Daoy (cell line): ENCODE measurements at places on chromosomes 11 and 22. TPM values are rescaled to one million over a fixed set of nuclear protein-coding genes. Genes with fewer than 3 reads are reported as not detected.

- DNase-seq, result no peak
Measured at GRCh38 chr22:35967046-35967397, 61.6 kb downstream of the RBFOX2 start.

GRCh38 chr11:36135076-36135475 is 154.1 kb downstream of the COMMD9 start:
- DNase-seq, result no peak

DNA sequence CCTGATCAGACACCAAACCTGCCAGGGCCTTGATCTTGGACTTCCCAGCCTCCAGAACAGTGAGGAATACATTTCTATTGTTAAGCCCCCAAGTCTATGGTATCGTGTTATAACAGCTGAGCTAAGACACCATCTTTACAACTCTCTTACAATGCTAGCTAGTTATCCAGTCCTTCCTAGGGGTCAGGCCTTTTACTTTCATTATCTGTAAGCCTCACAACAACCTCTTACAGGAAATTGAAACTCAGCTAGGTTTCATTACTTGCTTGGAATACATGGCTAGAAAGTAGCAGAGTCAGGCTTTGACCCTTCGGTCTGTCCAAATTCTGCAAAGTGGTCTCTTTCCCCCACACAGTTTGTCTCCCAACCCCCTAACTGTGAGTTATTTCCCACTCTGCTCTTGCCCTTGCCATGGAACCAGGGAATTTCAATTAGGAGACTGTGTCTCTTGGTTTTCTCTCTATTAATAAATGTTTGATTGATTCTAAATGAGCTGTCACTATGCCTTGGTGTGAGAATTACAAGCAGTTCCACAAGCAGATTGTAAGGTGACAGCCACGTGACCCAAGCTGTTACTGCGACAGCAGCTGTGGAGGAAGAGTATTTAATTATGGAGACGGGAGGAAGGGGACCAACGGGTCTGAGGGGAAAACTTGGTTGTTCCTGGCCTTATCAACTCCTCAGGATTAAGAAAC is 38.4 kb upstream of the CLMP start:
- no peak for DNase-seq

DNA sequence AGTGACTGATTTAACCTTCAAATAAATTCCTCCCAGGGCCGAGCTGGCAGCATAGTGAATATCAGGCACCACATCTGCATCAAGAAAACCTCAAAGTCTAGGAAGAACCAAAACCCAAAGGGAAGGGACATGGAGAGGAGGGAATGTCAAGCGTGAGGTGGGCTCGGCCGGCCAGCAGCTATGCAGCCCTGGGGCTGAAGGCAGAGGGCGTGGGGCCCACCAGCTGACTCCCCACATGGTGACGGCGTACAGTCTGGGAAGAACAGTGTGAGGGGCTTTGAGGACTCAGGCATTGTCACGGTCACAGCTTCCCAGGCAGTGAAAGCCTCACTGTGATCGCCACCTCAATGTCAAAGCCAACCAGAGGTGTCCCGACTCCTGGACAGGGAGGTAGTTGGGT is 412.5 kb downstream of the SHANK2 start:
- no peak for DNase-seq

DNA sequence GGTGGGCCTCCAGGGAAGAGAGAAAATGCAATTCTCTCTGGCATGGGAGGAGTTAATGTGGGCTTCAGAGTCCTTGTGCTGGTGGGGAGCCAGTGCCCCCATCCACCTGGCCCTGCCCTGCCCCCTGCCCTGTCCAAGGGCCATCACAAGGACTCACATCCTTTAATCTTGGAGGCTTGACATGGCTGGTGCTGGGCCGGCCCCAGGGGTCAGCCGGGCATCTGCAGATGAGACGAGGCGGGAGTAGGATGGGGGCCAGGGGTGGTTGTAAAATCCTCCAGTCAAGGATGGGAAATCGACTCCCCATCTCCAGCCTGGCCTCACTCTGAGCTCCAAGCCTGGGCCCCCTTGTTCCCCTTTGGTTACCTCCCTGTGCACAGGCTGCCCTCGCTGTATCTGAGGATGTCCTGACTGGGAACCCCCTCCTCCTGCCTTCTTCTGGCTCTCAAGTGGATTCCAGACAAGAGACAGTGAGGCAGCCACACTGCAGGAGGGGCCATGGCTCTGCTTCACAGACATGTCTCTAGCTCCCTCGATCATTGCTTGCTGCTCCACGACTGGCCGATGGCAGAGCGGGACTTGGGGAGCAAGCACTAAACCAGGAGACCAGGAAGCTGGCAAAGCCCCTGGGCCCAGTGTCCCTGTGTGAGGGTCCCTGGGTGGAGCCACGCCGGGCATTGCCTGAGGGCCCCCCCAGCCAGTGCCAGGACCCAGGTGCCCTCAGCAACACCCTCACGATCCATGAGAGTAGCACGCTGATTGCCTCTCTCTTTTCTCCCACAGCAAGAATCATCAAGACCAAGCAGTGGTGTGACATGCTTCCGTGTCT is 1120.5 kb downstream of the BRD1 start:
- DNase-seq, result no peak

DNA sequence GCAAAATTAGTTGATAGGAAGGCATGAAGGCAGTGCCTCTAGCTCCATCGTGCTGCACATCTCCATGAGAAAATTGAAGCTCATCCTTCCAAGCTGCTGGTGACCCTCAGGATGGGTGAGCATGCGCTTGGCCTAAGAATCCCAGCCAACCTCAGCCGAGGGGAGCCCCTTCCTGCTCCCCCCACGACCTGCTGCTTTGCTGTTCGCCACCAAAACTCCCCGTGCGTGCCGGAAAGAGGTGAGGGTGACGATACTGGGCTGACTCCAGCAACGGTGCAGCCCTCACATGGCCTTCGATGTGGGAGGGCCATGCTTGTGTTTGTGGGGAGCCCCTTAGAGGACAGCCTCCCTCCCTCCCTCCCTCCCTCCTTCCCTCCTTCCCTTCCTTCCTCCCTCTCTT is 660.9 kb downstream of the BRD1 start:
- no peak for DNase-seq

GRCh38 chr11:60739114-60739513 is 14.6 kb downstream of the MS4A18 start:
- no peak for DNase-seq

DNA sequence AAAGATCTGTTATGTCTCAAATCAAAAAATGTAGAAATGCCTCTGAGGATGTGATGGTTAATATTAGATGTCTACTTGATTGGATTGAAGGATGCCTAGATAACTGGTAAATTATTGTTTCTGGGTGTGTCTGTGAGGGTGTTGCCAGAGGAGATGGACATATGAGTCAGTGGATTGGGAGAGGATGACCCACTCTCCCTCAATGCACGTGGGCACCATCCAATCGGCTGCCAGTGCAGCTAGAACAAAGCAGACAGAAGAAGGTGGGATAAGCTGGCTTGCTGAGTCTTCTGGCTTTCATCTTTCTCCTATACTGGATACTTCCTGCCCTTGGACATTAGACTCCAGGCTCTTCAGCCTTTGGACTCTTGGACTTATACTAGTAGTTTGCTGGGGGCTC is 430.3 kb downstream of the SOX6 start:
- DNase-seq, result no peak

DNA sequence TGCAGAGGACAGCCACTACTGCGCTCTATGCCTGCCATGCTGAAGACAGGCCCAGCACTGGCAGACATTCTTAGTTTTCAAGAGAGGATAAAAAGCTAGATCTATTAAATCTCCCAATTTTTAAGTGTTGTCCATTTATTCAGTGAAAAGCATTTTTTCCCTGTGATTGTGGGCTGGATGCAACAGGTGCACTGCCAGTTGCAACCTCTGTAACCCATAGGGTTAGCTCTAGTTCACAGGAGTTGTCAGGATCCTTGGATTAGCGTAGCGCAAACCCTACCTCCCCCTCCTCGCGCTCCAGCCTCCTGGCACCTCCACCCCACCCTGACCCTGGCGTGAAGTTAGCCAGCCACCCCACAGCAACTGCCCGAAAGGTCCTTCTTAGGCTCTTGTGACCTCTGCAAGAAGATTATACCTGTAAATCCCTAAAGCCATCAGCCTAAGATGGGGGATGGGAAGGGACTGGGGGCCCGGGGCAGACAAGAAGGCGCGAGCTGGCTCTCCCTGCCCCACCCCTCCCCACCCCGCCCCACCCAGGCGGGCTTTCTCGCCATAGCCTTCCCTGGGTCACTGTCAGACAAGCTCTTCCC is 30.9 kb downstream of the EIF3F start:
- no peak for DNase-seq

DNA sequence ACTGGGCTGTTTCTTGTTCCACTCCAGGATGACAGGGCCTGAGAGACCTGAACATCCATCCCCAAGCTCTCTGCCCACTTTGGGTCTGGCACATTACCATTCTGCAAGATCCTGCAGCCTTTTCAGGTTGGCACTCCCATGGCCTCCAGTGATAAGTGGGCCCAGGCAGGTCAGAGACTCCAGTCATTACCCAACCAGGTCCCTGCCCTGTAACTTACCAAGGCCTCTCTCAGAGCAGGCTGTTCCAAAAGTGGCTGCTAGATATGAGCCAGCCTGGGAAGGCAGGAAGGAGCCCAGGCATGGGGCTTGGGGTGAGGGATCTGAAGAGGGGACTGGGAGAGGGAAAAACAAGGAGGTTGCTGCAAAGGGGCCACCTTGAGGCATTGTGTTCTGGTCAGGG is 35.9 kb downstream of the KCNQ1OT1 start:
- DNase-seq, result no peak

DNA sequence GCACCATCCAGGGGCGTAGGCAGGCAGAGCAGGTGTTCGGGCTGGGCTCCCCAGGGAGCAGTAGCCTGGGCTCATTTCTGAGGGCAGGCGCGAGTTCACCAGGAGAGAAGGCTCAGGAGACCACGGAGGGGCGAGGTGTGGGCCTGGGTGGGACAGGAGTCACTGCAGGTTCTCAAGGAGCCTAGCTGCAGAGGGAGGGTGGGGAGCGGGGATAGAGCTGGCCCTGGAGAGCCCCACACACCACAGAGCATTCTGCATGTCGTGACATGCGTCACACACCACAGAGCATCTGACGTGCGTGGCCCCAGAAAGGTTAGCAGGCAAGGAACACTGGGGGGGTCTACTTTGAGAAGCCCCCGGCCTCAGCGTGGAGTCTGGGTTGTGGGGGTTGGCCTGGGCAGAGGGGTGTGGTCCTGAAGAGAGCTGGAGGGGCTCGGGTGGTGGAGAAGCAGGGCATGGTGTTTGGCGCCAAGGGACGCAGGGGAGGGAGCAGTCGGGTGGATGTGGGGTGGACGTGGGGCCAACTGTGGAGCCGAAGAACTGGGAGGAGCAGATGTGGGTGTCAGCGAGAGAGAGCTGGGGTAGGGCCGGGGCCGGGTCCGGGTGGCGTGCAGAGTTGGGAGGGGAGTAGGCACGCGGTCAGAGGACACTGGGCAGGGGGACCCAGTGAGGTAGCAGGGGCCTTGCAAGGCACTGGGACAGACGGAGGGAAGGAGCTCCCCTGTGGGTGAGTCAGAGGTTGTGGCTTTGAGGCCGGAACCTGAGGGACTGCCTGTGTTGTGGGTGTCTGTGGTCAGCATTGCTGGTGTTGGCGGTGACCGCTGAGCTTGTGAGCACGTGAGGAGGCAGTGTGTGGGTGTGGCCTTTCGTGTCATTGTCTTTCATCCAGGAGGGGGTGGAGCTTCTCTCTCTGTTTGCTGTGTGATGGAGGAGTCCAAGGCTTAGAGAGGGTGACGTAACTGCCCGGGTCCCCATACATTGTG is 25.5 kb downstream of the CTTN start:
- peak; percentile 88 for DNase-seq

GRCh38 chr11:77668760-77669159 is 31.2 kb upstream of the CLNS1A start:
- no peak for DNase-seq

DNA sequence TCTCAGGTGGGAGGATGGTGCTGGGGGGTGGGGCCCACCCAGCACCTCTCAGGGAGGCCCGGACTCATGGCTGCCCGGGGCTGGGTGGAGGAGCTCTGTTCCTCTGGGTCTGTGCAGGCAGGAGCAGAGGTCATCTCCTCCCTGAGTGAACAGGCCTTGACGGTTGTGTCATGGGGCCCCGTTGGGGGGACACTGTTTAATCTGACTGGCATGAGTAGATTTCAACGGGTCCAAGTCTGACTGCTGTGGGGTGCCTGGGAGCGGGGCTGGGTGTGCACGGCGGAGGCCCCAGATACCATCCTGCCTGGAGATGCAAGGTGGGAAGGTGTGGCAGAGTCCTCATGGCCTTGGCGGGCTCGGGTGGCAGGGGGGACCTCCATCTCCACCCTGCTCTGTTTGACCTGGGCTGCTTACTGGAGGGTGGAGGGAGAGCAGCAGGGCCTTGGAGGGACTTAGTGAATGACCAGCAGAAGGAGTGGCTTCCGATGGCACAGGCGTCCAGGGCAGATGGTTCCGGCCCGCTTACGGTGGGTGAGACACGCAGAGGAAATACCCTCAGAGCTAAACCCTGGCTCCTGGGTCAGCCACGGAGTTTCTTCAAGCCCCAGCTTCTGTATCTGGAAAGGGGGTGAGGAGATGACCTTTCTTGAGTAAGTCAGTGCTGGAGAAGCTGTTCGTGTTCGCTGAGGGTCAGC is 48.7 kb downstream of the SMIM38 start:
- DNase-seq, result no peak

DNA sequence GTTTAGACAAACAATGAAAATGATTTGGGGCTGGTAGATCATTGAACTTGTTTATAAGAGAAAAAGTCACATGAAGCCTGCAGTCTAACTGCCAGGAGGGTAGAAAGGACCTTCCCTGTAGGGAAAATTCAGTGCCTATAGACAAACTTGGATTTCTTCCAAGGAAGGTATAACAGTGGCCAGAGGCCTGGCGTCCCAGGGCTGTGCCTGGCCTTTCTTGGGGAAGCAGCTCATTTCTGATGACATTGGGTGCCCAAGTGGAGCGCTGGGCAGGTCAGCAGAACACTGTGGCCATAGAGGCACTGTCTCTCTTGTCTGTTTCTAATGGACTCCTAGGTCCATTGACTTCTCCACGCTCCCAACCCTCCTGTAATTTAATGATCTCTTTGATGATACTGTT is 6.6 kb upstream of the FXYD6 start:
- DNase-seq, result no peak

TOB2 gene
- total RNA-seq, result 9.5 and 13.9 TPM in 2 replicates

GRM5 gene
- not detected in 2 replicates for total RNA-seq

APOL6 gene
- total RNA-seq, result 23.4 and 23.7 TPM in 2 replicates

PDE3B gene
- 2.3 and 5.1 TPM in 2 replicates for total RNA-seq

TMPRSS5 gene
- total RNA-seq, result 0.69 TPM in 1 of 2 replicates, not detected in the other

KCNJ5 gene
- not detected in 2 replicates for total RNA-seq

DLG2 gene
- 0.42 and 2.3 TPM in 2 replicates for total RNA-seq

OR2AT4 gene
- under 0.01 TPM in 1 of 2 replicates, not detected in the other for total RNA-seq

OR8G1 gene
- total RNA-seq, result not detected in 2 replicates

IRF7 gene
- total RNA-seq, result 6.7 and 14.5 TPM in 2 replicates

MMP12 gene
- 0.24 and 1.3 TPM in 2 replicates for total RNA-seq

SYT7 gene
- total RNA-seq, result 0.34 and 0.77 TPM in 2 replicates
